ENCODE measurements at places on chromosomes 2 and 18. TPM values are rescaled to one million over a fixed set of nuclear protein-coding genes. Genes with fewer than 3 reads are reported as not detected.

The ANKRD23 gene
- total RNA-seq, result 2.6 TPM

The CFAP210 gene
- total RNA-seq, result not detected

The NR4A2 gene
- total RNA-seq, result 2.9 TPM

The CAPN13 gene
- total RNA-seq, result 6.0 TPM

The CDKL4 gene
- total RNA-seq, result 7.5 TPM

The CHRND gene
- total RNA-seq, result 1.3 TPM

The DPP10 gene
- total RNA-seq, result 12.4 TPM

The GKN2 gene
- not detected for total RNA-seq

The SPATA3 gene
- not detected for total RNA-seq

The HAAO gene
- total RNA-seq, result 10.6 TPM

The PSTPIP2 gene
- 7.2 TPM for total RNA-seq

The CCDC93 gene
- 31.0 TPM for total RNA-seq

The SMAD2 gene
- total RNA-seq, result 96.9 TPM

The GREB1L gene
- 1.4 TPM for total RNA-seq

The NOL4 gene
- total RNA-seq, result 1.3 TPM

The DAW1 gene
- total RNA-seq, result 0.16 TPM

The CAB39 gene
- 90.5 TPM for total RNA-seq

The CYP27C1 gene
- 7.8 TPM for total RNA-seq

The C2orf66 gene
- 0.32 TPM for total RNA-seq

Measured in urinary bladder (tissue), 4 donors.